ENCODE measurements at places on chromosomes 3 and 15.

DNA sequence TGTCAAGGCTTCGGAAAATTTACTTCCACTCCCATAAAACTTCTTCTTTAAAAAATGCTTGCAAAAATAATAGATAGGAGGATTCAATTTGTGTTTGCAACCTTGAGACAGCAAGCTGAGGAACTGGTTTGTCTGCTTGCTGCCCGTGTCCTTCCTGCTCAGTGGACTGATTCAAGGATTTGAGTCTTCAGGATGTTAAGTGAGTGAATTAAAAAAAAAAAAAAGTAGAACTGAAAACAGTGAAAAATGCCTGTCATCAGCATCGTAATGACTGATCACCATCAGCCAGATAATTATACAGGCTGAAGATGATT lies 453.7 kb downstream of the FGF12 start:
- DNase-seq: no peak

DNA sequence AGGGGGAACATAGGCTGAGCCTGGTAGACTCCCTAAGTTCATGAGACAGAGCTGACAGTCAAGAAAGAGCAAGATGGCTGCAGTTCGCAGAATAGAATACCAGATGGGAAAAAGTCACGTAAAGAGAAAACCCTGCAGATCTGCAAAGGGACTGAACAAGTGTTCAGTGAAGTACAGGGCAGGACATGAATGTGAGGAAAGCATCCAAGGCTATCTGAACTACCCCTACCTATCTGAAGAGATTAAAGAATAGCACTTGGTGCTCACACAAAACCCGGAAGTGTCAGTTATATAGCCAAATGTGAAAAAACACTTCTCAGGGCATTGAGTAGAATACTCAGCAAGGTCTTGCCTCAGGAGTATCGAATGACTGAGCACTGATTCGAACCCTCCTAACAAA lies 44.0 kb downstream of the GOLGB1 start:
- no peak for DNase-seq

GRCh38 chr15:68525815-68526214 lies 53.0 kb upstream of the CORO2B start:
- no peak for DNase-seq

- no peak for DNase-seq
Observed at GRCh38 chr3:117631781-117632180, 922.2 kb downstream of the TUSC7 start.

DNA sequence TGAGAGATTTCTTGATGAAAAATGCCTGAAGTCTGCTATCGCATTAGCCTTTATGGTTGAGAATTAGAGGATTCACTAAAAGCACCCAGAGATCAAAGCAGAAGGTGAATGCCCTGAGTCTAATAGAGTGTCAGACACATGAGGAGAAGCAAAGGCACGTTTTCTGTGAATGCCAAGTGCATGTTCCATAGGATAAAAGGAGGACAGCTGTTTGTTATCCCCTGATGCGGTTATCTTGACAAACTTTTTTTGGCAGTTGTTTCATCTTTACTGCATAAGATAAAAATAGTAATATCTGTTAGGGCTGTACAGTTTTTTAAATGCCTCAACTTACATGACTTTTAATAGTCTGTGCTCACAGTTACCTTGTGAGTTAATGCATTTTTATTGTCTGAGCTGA lies 65.3 kb upstream of the CD96 start:
- no peak for DNase-seq

DNA sequence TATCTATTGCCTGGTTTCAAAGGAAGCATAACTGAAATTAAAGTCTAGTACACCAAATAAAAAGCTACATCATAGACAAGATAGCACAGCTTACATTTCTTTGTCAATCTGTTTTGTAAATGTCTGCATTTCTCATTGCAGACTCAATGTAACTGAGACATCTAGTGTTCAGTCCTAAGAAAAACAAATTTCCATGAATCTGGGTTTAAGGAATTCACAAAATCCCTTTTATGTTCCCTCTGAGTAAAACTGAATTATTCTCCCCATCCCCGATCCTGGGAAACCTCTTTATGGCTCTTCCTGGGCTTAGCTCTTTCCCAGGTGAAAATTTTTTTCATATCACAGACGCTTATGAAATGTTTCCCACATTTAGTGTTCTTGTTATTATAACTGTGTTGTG lies 21.6 kb upstream of the RASA2 start:
- no peak for DNase-seq

GRCh38 chr15:25171111-25171811 lies 216.5 kb downstream of the SNRPN start:
- no peak for DNase-seq

GRCh38 chr15:79431636-79432344 lies at the start of gene MINAR1:
Gene MINAR1 (plus strand): TSS chr15:79432336. CDS start chr15:79456148, 23,812 bp downstream.
- DNase-seq: peak; percentile 15

DNA sequence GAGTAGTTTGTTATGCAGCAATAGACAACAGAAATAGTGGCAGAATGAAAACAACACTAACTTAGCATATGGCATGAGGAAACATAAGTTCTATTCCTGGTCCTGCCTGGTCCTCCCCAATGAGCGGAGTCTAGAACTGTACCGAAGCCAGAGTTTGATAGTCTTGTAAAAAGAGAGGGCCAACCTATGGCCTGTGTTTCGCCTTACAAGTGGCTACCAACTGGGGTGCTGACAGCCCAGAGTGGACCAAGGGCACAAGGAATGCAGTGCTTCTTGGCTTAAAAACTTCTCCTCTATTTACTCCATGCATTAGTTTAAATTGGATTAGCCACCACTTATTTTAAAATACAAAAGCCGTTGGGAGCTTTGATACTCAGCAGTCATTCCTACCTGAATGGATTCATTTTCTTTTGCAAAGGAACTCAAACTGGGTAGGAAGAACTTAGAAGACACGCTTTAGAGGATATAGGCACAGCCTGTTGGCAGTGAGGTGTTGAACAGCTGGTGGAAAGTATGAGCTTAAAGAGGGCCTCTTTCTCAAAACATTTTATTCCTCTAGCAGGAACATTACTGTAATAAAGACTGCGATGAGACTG lies 302.9 kb downstream of the PLCL2 start:
- no peak for DNase-seq

DNA sequence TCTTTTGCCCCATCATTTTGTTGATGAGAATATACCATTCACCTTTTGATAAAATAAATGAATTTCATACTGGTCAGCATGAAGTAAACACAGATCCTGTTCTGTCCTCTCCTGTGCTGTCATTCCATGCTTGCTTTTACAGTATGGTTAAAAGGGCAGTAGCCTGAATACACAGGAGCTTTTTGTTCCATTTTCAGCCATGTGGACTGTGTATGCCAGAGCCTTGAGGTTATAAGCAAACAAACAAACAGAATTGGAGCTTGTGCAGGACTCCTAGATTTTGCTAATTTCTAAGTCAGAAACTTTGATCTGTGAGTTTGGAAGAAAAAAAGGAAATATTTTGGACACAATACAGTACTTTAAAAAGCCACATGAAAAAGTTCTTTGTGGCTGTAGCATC lies 91.9 kb downstream of the LRRC28 start:
- DNase-seq: no peak

GRCh38 chr3:151356794-151357462 lies 27.6 kb upstream of the P2RY13 start:
- no peak for DNase-seq

- DNase-seq: no peak
Observed at GRCh38 chr3:29686889-29687592, 406.2 kb downstream of the RBMS3 start.

DNA sequence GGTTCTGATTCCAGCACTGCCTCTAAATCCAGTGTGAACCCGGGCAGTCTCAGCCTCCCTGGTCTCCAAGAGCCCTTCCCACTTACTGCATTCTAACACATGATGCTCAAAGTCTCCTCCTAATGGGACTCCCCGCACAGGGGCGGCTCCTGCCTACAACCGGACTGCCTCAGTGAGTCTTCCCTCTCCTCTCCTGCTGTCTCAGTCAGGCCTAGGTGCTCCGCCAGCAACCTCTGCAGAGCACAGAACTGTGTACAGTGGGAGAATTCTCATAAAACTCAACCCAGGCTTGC lies 28.9 kb downstream of the TBC1D2B start:
- no peak for DNase-seq

- DNase-seq: no peak
Observed at GRCh38 chr15:60477164-60477563, 1.8 kb downstream of the ICE2 start.

- no peak for DNase-seq
Observed at GRCh38 chr3:127610105-127610504, 11.9 kb downstream of the MCM2 start.

GRCh38 chr3:128316481-128316891 lies 150.2 kb downstream of the DNAJB8 start:
- DNase-seq: no peak

- DNase-seq: no peak
Observed at GRCh38 chr3:196181127-196181546, 30.1 kb downstream of the ZDHHC19 start.

- no peak for DNase-seq
Observed at GRCh38 chr3:172279191-172279640, 169.0 kb downstream of the GHSR start.
